HT1080 (cell line): ENCODE measurements at places on chromosomes 7 and 10.
A peak's percentile ranks its signal among the peaks of the same experiment; 100 is the strongest.

DNA sequence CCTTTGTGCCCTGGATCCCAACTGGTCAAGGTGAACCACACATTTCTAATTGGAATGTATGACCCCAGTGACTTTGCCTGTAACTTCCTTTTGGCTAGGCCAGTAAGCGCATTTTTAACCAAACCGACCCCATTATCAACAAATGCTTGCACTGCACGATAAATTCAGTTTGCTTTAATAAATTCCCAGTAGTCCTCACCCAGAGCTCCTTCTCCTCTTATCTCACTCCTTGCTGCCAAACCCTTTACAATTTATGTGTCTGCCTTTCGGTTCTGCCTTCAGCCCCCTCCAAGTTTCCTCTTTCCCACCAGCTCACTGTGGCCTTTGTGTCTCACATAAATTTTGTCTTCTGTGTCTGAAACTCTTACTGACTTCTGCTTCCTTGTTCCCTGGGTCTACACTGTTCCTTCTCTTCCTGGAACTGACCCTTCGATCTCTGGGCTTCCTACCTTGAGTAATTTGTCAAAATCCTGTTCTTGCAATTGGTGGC, 59.0 kb downstream of the TBXAS1 start:
- no peak for DNase-seq

GRCh38 chr10:113521475-113521795, 31.4 kb upstream of the HABP2 start:
- DNase-seq: no peak

DNA sequence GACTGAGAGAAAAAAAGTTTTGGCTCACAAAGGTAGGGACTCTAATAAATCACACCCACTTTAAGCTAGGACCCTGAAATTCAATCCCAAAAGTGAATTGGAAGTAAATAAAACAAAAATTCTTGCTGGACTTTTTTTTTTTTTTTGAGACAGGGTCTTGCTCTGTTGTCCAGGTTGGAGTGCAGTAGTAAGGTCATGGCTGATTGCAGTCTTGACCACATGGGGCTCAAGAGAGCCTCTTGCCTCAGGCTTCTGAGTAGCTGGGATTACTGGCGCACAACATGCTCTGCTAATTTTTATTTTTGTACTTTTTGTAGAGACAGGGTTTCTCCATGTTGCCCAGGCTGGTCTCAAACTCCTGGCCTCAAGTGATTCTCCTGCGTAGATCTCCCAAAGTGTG, 5.0 kb upstream of the LUC7L2 start:
- no peak for DNase-seq

DNA sequence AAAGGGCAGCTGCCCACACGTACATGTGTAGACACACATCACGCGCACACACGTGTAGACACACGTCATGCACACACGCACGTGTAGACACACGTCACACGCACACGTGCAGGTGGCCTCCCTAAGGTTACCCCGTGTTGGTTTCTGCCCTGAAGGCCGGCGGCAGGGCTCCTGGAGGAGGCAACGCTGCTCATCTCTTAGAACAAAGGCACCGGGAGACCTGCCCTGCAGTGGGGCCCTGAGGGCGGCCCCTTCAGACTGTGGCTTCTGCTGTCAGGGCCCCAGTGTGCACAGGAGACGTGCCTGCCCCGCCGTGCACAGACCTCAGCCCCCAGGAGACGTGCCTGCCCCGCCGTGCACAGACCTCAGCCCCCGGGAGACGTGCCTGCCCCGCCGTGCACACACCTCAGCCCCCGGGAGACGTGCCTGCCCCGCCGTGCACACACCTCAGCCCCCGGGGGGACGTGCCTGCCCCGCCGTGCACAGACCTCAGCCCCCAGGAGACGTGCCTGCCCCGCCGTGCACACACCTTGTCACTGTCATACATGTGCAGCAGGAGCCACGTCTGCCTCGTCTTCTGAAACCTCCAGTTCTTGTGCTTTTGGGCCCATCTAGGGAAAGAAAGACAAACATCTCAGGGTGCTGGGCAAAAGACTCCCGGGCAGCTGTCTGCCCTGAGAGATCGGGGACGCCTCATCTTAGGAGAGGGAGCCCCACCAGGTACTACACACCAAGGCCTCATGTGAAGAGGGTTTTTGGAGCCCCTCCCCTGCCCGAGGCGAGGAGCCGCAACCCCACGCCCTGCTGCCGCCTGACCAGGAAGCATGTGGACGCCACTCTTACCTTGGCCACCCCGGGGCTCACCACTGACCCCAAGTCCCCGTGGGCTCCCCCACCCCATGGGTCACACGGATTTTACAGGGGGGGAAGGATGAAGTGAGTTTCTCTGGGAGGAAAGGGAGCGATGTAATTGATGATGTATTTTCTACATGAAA, 17.3 kb downstream of the CYP2W1 start:
- no peak for DNase-seq

DNA sequence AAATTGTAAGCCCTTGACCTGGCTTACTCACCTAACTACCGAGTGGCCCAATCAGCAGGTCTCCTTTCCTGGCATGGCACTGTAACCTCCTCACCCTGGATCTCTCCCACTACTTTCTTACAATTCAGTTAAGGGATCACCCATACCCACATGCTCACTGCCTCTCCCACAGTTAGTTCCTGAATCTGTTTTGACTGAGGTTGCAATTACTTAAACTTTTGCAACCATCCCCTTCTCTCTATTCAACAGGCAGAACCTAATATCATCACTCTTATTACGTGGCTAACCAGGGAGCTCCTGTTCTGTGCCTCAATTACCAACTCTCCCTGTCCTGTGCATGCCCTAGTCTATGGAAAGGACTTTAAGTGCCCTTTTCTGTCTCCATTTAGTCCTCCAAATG, 84.2 kb upstream of the IKZF1 start:
- DNase-seq: no peak

- DNase-seq: peak; percentile 85
These were observed 871 bp downstream of the ST7 start for GRCh38 chr7:116953906-116954838.

GRCh38 chr10:129716211-129716681, 247.8 kb downstream of the EBF3 start:
- DNase-seq: no peak

- peak; percentile 25 for DNase-seq
These were observed 757 bp downstream of the ANKIB1 start for GRCh38 chr7:92246360-92247101.

- DNase-seq: no peak
These were observed 98.2 kb upstream of the MEOX2 start for GRCh38 chr7:15784694-15785030.

- no peak for DNase-seq
These were observed 126.5 kb upstream of the UNC5B start for GRCh38 chr10:71085689-71086438.

DNA sequence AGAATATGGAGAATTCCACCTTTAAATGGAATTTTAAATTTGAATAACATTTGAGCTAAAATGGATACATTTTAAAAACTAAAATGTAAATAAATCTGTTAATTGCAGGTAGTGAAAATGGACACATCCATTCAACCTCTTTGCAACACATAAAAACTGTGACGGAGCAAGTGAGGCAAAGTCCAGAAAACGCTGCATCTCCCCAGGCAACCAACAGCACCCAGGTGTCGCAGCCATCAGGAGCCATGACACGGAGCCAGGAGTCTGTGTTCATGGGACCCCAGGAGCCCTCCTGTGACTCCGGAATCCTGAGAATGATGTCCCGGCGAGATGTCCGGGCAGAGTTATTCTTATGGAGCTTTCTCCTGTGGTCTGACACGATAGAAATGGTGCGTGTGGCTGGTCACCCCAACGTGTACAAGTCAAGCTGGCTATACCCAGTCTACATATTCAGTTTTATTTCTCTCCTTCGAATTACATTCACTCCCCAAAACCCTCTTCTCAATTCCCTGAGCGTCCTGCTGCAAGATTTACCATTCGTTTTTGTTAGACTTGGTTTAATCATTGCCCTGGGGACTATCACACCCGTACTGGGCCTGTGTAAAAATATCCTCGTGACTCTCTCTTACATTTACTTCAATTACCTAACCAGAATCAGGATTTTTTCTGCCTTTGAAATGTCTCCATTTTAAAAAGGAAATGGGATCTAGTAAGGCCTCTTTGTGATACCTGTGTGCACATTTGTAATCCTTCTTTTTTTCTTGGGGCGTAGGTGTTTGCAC, 13.1 kb upstream of the MRC1 start:
- DNase-seq: no peak

DNA sequence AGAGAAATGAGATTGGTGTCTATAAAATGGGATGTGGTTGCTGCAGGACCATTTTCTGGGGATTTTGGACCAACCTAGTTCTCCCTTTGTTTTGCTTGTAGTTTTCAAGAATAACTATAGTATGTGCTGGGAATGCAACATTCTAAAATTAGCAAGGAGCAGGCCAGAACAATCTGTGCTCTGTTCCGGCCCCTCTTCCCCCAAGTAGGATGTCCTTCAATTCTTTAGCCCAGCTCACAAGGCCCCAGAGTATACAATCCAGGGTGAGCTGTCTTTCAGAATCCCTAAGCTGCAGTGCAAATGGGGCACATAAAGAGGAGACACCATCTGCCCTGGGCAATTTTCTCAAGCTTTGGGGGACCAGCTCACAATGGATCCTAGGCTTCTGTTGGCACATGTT, 809.1 kb downstream of the TNS3 start:
- no peak for DNase-seq

GRCh38 chr7:40697653-40698052, 562.8 kb downstream of the SUGCT start:
- DNase-seq: peak; percentile 14

DNA sequence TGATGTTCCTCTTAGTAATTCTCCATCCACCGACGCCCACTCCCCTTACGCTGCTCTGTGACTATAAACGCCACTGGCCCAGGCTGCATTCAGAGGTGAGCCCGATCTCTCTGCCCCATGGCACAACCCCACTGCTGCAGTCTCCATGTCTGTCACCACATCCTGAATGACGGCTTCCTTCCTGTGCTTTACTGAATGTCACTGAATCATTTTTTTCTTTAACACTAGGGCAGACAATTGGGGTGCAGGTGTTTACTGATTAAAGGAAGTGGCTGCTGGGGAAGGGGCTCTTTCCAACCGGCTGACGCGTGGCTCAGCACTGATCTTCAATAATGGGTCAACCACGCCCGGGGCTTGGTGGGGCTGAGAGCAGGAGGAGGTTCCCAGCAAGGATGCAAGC, 208.3 kb downstream of the USP6NL start:
- no peak for DNase-seq

DNA sequence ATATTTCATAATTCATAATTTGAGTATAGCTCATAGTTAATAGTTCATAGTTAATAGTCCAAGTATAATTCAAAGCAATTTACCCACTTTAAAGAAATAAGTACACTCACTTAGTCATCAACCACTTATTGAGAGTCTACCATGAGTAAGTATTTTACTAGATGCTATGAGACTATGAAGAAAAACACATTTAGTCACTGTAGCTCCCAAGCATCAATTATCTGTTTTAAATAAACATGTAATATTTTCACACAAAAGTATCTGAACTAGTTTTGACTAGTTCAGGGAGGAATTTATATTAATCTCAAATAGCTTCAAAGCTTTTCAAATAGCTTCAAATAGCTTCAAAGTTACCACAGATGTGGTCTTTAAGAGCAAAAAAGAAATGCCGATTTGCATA, 119.2 kb downstream of the ANK3 start:
- peak; percentile 2 for DNase-seq

- no peak for DNase-seq
These were observed 152.7 kb upstream of the PCBD1 start for GRCh38 chr10:71040846-71041605.

DNA sequence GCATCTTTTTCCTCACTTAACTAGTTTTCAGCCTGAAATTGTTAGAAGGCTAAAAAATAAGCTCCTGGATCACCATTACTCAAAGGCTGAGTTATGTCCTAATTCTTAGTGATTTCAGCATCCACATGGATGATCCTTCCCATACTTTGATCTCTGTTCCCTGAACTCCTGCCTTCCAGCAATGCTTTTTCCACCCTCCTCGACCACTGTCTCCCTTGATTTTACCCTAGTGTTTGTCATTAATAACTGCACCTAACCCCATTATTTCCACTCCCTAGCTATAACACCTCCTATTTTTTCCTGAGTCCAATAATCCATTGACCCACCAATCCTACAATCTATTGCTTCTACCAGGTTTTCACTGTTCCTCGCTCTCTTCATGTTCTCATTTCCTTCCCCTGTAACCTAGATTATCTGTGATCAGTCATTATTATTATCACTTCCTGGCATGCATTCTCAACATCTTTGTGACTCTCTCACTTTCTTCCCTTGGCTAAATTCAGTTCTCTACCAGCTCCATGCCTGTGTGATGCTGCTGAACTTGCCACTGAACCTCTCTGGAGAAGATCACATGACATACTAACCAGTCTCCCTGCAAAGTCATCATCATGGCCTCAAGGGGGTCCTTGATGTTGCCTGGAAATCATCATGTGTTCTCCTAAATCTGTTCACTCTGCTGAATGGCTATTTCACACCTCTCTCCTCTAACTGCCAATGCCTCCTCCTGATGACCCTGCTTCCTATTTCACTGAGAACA, 6.5 kb upstream of the CALU start:
- no peak for DNase-seq

DNA sequence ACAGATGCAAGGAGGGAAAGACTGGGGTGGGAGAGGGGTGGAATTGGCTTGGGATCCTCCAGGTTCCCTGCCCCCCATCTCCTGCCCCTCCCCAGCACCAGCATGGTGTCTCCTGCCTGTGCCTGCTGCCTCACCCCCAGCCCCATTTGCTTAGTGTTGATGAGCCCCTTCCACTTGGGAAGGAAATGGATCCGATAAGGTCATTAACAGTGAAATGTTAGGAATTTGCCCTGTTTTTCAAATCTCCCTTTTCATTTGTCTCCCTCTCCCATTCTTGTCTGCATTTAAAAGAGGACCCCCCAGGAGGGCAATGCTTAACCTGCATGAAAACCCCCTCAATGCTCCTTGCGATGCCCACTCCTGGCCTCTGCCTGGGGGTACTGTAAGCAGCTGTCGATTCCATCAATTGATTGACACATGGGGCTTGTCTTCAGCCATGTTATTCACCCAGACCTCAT, 51.5 kb downstream of the HK1 start:
- DNase-seq: no peak

- DNase-seq: no peak
These were observed 634.7 kb upstream of the AUTS2 start for GRCh38 chr7:68963552-68963951.

DNA sequence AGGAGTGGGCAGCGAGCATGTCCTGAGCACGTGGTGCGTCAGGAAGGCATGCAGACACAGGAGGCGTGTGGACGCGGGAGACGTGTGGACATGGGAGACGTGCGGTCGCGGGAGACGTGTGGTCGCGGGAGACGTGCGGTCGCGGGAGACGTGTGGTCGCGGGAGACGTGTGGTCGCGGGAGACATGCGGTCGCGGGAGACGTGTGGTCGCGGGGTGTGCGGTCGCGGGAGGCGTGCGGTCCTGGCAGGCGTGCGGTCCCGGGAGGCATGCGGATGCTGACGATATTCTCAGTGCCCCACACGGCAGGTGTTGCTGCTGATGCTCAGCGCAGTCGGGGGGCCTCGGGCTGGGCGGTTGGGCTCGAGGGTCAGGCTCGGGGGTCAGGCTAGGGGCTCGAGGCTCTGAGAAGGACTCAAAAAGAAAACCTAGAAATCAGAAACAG, 94.2 kb downstream of the NKX6-2 start:
- DNase-seq: no peak

- no peak for DNase-seq
These were observed 35.4 kb upstream of the INHBA start for GRCh38 chr7:41738336-41738735.
